ENCODE measurements at places on chromosomes 3 and 15.

- no peak for DNase-seq
Observed at GRCh38 chr3:159237226-159237625, 435.4 kb downstream of the MFSD1 start.

DNA sequence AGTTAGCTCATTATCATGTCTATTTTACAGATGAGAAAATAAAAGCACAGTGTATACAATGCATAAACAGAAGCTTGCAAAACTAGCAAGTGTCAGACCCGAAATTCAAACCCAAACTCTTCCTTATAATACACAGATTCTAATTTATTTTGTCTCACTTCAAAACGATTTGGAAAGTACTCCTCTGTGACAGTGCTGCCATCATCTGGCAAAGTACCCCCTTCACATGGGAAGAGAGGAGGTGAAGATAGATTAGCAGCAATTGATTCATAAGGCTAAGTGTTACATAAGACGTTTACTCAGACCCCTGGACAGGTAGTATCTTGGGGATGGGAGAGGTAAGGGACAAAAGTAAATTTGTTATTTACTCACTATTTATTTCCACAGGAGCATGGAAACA is 744.0 kb upstream of the SGO1 start:
- DNase-seq: no peak

GRCh38 chr3:21955406-21955805 is 204.4 kb upstream of the ZNF385D start:
- no peak for DNase-seq

DNA sequence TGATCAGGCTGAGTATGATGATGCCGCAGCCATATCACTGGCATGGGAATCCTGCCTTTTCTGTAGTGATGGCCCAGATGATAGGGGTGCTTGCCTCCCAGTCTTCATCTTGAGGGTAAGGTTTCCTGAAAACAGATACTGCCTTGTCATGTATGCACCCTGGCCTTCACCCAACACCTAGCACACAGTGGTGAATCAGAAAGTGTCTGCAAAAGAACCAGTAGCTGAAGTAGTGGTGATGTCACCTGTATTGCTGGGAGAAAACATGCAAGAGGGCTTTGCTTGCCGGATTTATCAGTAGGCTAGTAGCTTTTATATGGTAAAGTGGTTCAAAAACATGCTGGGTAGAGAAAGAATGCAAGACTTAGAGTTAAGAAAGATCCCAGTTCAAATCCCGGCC is 419.8 kb upstream of the WNT5A start:
- DNase-seq: no peak

- no peak for DNase-seq
Observed at GRCh38 chr3:110956081-110956480, 115.5 kb upstream of the NECTIN3 start.

Data from T-helper 1 cell (primary cell).